NCI-H1930 (cell line): ENCODE measurements at places on chromosomes 1 and 21.

- no peak for DNase-seq
Measured at GRCh38 chr1:153548722-153549688, at the start of gene S100A3. TSS of gene S100A3 (minus strand) at chr1:153549258. CDS start at chr1:153548485, 773 bp downstream.

GRCh38 chr1:110309139-110309538 lies 30.0 kb upstream of the RBM15 start:
- DNase-seq = no peak

DNA sequence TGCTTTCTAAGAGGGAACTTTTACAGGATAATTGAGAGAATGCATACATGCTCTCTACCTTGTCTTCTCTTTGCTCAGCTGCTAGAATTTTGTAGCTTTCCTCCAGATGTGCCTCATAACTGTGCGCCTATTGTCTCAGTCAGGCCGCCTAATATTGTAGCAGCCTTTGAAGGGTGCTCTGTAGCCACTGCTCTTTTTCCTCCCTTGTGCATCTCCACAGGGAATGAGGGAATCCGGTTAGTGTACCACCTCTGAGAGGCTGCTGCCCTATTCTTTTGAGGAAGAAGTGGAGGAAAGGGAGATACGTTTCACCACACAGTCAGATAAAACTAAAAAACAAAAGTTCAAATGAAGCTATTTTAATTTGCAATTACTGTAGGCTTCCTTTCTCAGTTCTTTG lies 22.8 kb downstream of the TTC3 start:
- DNase-seq = no peak

- no peak for DNase-seq
Measured at GRCh38 chr1:102851616-102852015, 256.7 kb downstream of the COL11A1 start.

GRCh38 chr1:106571109-106571508 lies 485.4 kb upstream of the PRMT6 start:
- no peak for DNase-seq

DNA sequence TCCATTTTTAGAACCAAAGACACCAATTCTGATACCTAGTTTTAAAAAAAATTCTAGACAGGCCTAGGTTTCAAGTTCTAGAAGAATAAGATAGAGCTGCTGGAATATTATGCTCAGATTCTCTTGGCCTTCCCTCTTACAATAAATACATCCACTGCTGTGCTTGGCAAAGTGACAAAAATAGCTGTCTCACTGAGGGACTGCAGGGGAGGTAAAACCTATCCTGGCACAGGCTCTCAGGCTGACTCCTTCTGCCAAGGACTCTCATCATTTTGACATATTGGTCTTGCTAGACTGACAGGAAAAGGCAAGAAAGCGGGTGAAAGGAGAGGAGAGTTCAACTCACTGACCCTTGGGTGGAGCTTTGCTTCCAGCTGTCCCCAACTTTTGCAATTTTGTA lies 197.0 kb upstream of the LHX8 start:
- DNase-seq = peak; percentile 46

DNA sequence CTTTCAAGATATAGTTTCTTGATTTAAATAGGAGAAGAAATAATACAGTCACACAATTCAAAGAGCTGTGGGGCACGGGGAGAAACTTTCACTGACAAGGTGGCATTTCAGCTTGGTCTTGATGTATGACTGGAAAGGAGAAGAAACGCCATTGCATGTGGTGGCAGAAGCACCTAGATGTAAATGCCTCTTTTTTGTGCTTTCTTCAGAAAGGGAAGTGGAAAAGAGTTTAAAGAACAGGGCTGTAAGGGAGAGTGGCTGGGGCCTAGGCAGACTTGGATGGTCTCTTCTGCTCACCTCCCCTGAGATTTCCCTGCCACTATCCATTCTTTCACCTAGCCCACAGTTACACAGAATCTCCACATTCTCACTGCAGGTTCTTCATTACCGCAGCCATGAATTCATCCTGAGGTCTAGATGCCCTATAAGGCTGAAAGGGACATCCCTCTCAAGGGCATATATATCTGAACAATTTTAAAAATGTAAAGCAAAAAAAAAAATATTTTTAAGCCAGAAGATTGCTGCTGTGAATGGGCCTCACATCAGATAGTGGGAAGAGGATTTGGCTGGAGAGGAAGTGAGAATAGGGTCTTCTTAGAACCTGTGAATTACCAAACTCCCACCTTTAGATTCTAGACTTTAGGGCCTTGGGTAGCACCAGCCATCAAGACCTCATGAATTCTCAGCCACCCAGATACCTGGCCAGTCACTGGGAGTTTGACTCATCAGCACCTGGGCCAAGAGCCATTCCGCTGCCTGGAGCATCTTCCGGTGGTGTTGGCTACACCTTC lies 23.4 kb downstream of the CACNA1E start:
- no peak for DNase-seq

- no peak for DNase-seq
Measured at GRCh38 chr1:153928791-153929341, 6.1 kb upstream of the GATAD2B start.

DNA sequence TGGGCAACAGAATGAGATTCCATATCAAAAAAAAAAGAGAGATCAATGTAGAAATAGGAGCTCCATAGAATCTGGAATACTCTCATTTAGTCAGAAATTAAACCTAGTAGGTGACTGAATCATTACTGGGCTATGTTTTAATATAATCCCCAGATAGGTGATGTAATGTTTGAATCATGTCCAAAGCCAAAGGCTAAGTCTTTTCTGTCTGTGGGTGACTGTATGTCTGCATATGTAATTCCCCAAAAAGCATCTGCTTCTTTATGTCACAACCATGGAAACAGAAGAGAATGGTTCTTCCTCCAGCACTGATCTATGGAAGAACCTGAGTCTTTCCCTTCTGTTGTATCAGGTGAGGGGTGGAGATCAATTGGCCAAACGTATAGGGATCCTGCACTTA lies 5.8 kb downstream of the LAMC2 start:
- no peak for DNase-seq

GRCh38 chr21:43355266-43355924 lies 71.5 kb downstream of the SIK1 start:
- no peak for DNase-seq

GRCh38 chr1:89203166-89203565 lies 4.4 kb upstream of the GBP4 start:
- DNase-seq = no peak

- no peak for DNase-seq
Measured at GRCh38 chr1:36835017-36835695, 199.2 kb downstream of the GRIK3 start.

GRCh38 chr1:180652792-180653191 lies 21.0 kb downstream of the XPR1 start:
- DNase-seq = no peak

DNA sequence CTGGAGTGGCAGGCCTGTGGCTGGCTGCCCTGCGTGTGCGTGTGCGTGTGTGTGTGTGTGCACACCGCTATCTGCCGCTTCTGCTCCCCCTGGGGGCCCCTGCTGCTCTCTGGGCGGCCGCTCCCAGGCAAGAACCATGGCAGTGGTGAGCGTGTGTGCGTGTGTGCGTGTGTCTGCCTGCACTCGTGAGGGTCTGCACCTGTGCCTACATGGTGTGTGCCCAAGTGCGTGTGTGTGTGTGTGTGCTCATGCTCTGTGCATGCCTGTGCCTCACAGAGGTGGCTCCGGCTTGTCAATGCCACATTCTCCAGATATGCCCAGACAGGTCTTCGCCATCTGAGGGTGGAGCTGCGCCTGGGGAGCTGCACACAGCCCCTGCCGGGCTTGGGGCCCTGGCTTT lies 18.7 kb upstream of the PEX10 start:
- no peak for DNase-seq

- DNase-seq = no peak
Measured at GRCh38 chr1:6030547-6031261, 15.0 kb upstream of the KCNAB2 start.

DNA sequence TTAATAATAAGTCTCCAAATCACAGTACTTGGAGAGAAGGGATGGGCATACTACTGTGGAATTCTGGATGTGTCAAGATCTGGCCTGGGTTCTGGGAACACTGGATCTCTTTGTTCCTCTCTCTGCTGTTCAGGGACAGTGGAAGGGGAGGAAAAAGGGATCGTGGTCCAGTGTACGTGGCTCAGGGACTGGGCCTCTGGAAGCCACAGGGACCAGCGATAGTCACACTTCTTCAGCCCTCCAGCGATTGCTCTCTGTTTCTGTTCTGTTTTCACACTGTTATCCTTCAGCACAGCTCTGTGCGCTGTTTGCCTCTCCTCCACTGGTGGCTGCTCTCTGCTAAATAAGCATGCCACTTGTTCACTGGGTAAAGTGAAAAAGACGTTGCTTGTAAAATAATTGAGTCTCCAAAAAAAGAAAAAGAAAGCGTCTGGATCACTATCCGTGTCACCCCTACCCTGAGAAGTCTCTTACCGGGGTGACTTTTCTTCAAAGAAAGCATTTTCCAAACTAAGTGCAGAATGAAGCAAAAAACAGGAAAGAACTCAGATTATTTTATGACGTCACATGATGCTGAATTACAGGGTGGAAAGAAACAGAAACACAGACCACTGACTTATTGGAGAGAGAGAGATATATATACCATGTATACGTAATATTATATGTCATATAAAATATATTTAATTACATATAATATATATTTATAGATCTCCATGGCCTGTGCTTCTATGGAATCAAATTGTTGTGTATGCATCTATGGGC lies 279.4 kb downstream of the RGS7 start:
- no peak for DNase-seq

DNA sequence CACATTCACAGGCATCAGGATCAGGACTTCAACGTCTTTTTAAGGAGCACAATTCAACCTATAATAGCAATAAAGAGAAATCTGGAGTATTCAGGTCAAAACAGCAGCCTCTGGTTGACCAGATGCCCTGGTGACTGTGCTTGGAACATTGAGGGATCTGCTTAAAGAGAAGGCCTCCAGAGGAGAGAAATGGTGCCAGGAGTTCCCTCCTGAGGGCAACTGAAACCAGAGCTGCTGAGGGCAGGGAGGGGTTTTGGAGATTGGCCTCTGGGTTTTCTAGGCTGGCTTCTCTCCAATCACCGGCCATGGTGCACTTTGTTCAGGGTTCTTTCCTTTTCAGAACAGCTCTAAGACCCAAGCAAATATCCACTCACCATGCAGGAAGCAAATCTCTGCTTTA lies 190.7 kb upstream of the KIAA0040 start:
- no peak for DNase-seq

DNA sequence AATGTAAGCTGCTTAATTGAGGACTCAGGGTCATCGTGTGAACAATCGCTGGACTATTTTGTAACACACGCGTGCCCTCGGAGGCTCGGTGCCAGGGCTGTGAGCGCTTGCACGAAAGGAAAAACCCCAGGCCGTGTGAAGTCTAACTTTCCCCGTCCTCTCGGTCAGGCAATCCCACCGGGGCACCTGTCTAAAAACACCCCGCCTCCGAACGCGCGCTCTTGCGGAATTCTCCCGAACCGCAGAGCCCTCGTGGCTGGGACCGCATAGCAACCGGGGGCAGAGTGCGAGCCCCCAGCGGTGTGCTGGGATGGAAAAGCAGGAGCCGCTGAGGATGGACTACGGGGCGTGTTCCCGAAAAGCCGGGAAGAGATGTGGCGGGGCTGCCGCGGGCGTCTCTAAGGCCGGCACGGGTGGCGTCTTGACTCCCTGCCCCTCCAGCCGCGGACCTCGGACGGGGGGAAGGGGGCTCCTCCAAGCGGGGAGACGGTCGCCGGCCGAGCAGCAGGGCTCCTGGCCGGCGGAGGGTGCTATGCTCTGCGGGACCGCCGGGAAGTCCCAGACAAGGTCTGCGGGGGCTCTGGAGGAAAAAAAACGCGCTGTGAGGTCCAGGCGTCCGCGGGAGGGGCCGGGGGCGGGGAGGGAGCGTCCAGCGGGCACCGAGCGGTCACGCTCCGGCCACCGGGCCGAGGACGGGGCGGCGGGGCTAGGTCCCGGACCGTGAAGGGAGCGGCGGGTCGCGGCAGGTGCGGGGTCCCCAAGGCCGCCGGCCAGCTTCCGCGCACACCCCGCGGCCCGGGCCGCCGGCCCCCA lies 936 bp downstream of the ZBTB21 start:
- peak; percentile 2 for DNase-seq

GRCh38 chr1:181101581-181102226 lies 13.2 kb downstream of the IER5 start:
- peak; percentile 26 for DNase-seq

DNA sequence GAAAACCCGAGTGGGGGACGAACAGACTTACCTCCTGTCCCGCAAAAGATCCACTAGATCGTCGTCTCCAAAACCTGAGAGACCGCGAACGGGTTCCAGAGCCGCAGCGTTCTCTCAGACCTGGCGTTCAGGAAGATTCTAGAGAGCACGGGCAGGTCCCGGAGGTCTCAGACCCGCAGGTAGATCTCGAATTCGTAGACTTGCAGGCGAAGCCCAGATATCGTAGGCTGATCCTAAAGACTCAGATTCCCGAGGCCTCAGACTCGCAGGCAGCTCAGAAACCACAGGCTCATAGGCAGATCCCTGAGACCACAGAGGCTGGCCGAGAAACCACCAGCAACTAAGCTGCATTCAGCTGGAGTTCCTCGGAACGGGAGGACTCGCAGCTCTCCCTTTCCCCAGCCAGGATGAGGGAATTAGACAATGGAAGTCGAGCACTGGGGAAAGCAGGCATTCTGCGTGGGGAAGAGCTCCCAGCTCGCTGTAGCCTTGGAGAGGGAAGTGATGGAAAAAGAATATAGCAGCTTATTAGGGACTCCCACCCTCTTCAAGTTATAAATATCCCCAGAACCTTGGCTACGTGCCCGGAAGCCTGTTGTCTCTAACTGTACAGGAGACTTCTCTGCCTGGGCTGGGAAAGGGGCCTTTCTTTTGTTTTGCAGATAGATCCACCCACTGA lies at the start of gene ZNF436:
ZNF436 (minus strand) TSS at position 502 of the 679 bp plus-strand sequence. CDS start 1,831 bp downstream, outside the sequence.
- DNase-seq = no peak

DNA sequence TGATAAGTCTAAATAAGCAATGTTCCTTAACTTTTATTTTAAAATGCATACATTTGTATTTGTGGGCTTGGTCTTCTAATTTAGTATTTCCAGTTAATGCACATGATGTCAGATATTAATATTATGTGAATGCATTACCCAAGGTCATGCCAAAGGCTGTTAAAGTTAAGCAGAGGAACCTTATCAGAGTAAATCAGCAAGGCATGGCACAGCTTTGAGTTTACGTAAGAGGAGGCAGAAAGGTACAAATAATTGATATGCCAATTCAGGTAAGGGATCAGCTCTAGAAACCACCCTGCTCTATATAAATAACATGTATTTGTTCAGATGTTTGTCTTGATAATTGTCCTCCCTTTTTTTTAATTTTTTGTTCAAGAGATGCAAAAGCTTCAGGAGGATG lies 64.5 kb upstream of the CHRM3 start:
- no peak for DNase-seq

- no peak for DNase-seq
Measured at GRCh38 chr1:209697126-209697525, 7.5 kb upstream of the HSD11B1 start.

DNA sequence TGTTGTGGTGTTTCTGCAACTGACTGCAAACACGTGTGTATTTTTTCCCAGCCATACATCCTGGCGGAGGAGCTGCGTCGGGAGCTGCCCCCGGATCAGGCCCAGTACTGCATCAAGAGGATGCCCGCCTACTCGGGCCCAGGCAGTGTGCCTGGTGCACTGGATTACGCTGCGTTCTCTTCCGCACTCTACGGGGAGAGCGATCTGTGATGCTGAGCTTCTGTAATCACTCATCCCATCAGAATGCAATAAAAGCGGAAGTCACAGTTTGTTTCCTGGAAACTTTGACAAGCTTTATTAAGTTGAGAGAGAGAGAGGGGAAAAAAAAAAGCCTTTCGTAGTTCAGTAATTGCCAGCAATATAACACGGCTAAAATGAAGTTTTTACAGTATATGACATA lies 32.7 kb upstream of the MTR start:
- DNase-seq = no peak

- no peak for DNase-seq
Measured at GRCh38 chr21:40043423-40043822, 176.2 kb downstream of the PCP4 start.

- DNase-seq = no peak
Measured at GRCh38 chr1:207822124-207822601, 70.3 kb downstream of the CD46 start.
